ENCODE measurements at places on chromosomes 16 and 17. TPM values are rescaled to one million over a fixed set of nuclear protein-coding genes. Genes with fewer than 3 reads are reported as not detected.

Gene NPIPA2
- 5.6 TPM for total RNA-seq

Gene SLC6A2
- total RNA-seq: not detected

Gene ARL6IP1
- total RNA-seq: 143 TPM

DNA sequence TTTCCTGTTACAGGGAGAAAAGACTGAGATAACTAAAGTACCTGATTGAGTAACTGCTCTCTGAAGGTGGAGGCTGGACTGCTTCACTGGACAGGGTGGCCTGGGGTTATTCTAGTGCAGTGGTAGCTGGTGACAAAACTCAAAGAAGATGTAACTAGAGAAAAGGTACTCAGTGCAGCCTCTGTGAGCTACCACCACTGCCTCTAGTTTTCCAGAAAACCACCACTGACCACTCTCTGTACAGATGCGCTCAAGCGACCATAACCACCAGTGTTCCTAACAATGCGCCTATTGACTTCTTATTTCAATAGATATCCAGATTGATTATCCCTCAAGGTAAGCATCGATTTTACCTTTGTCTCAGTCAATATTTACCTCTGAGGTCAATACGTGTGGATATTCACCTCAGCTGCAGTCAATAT lies 492.2 kb downstream of the WWOX start:
- DNase-seq: no peak
- no peak overlapping the region for H3K27ac ChIP-seq
- H3K4me3 ChIP-seq: no peak overlapping the region
- no peaks in the 10 kb centered on the region for H3K27me3 ChIP-seq

Gene KRTAP4-8
- total RNA-seq: not detected

DNA sequence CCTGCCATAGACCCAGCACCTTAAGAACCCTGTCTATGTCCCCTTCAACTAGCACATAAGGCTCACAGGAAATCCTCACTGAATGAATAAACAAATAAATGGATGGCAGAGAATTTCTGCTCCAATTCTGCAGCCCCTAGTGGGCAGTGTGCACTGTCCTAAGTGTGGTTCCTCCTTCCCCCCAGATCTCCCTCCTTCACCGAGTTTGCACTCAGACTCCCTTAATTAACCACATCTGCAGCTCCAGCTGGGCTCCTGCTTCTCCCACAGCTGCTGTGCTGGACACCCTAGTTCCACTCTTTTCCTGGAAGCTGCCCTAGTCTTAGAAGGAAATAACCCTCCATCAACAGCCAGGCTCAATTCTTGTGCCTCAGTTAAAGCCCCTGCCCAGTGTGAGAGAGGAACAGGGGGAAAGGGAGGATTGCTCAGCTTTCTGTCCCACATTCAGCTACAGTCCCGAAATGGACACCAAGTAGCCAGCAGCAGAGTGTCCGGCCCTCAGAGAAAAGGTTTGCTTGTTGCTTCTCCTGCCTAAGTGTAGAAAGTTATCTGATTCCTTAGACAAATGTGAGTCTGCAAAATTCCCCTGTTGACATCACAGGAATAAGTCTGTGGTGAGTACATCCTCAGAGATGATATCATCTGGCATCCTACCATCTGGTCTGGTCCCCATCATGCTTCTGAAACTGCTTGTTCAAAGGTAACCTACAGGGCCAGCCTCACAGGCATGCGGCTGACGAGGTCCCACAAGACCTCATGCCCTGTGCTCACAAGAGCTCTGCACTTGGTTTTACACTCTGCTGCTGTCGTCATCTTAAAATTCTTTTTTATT lies 12.3 kb downstream of the LRRC3C start:
- H3K27ac ChIP-seq: no peak overlapping the region
- H3K36me3 ChIP-seq: no peaks in the 10 kb centered on the region
- no peak overlapping the region for H3K4me3 ChIP-seq
- no peaks in the 10 kb centered on the region for H3K27me3 ChIP-seq

GRCh38 chr16:67499106-67499505 lies 15.8 kb upstream of the AGRP start:
- H3K27me3 ChIP-seq: no peaks in the 10 kb centered on the region
- H3K36me3 ChIP-seq: no peaks in the 10 kb centered on the region
- no peak overlapping the region for H3K27ac ChIP-seq
- no peak overlapping the region for H3K4me3 ChIP-seq

Gene MARVELD3
- not detected for total RNA-seq

- no peaks in the 10 kb centered on the region for H3K27me3 ChIP-seq
- no peak overlapping the region for H3K4me3 ChIP-seq
- H3K4me1 ChIP-seq: no peaks in the 10 kb centered on the region
- no peak for DNase-seq
Measured at GRCh38 chr17:13253733-13254410, 236.0 kb upstream of the ELAC2 start.

DNA sequence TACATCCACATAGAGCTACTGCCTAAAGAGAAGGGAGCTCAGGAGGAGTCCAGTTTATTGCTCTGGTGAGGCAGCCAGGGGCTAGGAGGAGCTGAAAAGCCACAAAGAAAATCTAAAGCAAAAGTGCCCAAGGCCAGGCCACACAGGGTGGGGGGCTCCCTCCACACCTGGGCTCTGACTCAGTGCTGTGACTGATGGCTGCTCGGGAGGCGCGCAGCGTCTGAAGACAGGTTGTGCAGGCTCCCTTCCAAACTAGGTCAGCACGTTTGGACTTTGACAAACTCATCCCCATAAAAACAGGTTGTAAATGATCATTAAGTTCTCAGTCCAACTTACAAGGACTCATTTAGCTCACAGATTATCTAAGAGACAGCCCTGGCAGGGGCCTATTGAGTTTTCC lies 22.2 kb upstream of the LCMT1 start:
- no peak overlapping the region for H3K4me3 ChIP-seq
- H3K36me3 ChIP-seq: no peaks in the 10 kb centered on the region
- H3K27me3 ChIP-seq: no peaks in the 10 kb centered on the region
- H3K27ac ChIP-seq: no peak overlapping the region

Measured in natural killer cell (primary cell).